Glutamatergic neuron (in vitro differentiated cells): ENCODE measurements at places on chromosomes 2 and 18. TPM values are rescaled to one million over a fixed set of nuclear protein-coding genes. Genes with fewer than 3 reads are reported as not detected.

DNA sequence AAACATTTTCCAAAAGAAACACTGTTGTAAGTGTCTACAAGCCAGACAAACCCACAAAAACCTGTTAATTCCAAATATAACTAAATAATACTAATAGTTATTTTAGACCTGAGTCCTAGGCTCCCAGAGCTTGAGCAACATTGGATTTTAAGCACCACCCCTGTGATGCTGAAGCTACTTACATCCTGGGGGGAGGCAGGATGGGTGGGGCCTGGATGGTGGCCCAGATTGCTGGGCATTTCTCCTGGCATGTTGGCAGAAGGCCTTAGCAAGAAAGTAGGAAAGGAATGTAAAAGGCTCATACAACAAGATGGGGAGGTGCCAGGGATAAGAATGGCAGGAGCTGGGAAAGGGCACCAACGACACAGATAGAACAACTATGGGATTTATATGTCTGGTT is 50.7 kb upstream of the OTX1 start:
- no peaks in the 10 kb centered on the region for H3K4me1 ChIP-seq
- H3K36me3 ChIP-seq = peaks cover 4% of the 10 kb centered on the region
- no peak overlapping the region for H3K4me3 ChIP-seq
- no peak overlapping the region for H3K27ac ChIP-seq
- H3K27me3 ChIP-seq = no peaks in the 10 kb centered on the region
- DNase-seq = no peak

- H3K27ac ChIP-seq = no peak overlapping the region
- peaks cover 8% of the 10 kb centered on the region for H3K27me3 ChIP-seq
- peaks cover 22% of the 10 kb centered on the region for H3K4me1 ChIP-seq
- no peaks in the 10 kb centered on the region for H3K36me3 ChIP-seq
- DNase-seq = no peak
- H3K4me3 ChIP-seq = no peak overlapping the region
Measured at GRCh38 chr2:26767894-26768487, 3.9 kb downstream of the SLC35F6 start.

DNA sequence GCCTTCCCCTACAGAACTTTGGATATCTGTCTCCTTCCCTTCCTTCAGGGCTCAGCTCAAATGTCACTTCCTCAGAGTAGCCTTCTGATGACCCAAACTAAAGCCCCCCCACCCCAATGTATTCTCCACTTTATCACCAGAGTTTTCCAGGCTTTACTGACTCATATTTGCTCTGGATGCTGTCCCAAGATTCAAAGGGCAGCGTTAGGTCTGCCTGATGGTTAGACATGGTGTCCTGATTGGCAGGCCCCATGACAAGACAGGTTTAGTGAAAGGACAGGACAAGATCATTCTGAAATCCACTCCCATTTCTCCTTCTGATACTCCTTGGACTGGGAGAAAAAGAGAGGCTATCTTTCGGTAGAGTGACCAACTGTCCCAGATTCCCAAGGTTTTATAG is 22.6 kb upstream of the RPIA start:
- H3K4me3 ChIP-seq = no peak overlapping the region
- H3K27me3 ChIP-seq = no peaks in the 10 kb centered on the region
- no peaks in the 10 kb centered on the region for H3K4me1 ChIP-seq
- H3K36me3 ChIP-seq = no peaks in the 10 kb centered on the region
- DNase-seq = no peak

DNA sequence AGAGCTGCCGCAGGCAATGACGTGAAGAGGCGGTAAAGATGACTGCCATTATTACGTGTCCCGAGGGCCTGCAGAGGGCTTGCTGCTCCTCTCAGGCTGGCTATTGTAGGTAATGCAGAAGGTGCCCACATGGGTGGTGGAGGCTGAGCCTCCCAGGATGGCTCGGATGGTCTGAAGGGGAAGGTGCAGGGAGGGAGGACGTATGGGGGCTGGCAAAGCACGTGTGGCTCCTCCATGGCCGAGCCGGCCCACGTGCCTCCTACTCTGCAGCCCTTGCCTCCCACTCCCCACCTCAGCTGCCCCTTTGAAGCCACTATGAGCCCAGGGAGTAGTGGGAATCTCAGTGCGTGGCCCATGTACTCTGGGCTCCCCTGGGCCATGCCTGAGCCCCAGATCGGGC is 48.9 kb downstream of the EDAR start:
- H3K27me3 ChIP-seq = no peaks in the 10 kb centered on the region
- peaks cover 9% of the 10 kb centered on the region for H3K36me3 ChIP-seq
- H3K4me1 ChIP-seq = peaks cover 3% of the 10 kb centered on the region

DNA sequence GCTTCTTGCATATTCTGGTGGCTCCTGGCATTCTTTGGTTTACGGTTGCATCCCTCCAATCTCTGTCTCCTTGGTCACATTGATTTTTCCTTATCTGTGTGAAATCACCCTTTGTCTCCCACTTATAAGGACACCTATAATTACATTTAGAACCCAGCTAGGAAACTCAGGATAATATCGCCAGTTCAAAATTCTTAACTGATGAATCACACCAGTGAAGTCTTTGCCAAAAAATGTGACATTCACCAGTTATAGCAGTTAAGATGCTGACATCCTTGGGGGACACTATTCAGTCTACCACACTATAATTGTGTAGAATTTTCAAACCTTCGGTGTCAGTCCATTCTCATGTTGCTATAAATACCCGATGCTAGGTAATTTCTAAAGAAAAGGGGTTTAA is 320.2 kb downstream of the TMX3 start:
- H3K27ac ChIP-seq = no peak overlapping the region
- no peaks in the 10 kb centered on the region for H3K27me3 ChIP-seq
- H3K4me1 ChIP-seq = no peaks in the 10 kb centered on the region
- no peak overlapping the region for H3K4me3 ChIP-seq
- H3K36me3 ChIP-seq = peaks cover 4% of the 10 kb centered on the region

GRCh38 chr2:191740016-191740419 is 62.1 kb downstream of the NABP1 start:
- no peaks in the 10 kb centered on the region for H3K27me3 ChIP-seq
- H3K4me3 ChIP-seq = no peak overlapping the region
- no peaks in the 10 kb centered on the region for H3K4me1 ChIP-seq
- H3K36me3 ChIP-seq = no peaks in the 10 kb centered on the region

DNA sequence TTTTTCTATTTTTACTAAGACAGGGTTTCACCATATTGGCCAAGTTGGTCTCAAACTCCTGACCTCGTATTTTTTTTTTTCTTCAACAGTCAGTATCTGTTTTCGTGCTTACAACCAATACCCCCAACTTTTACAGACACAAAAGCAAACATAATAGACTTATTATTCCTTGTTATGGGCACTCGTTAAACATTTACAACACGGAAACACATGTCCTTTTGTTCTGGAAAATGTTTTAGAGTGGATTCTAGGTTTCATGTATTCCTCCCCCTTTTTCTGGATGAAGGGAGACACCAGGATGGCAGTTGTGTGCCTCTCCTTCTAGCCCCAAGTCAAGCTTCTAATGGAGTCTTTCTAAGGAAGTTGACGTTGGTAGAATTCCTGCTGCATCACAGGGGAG is 88.8 kb downstream of the CD226 start:
- H3K27me3 ChIP-seq = no peaks in the 10 kb centered on the region
- no peaks in the 10 kb centered on the region for H3K4me1 ChIP-seq
- H3K4me3 ChIP-seq = no peak overlapping the region
- H3K27ac ChIP-seq = no peak overlapping the region
- no peaks in the 10 kb centered on the region for H3K36me3 ChIP-seq
- no peak for DNase-seq

Gene SMPD4
- total RNA-seq = 83.4 TPM

Gene DSEL
- 12.2 TPM for total RNA-seq
